ENCODE measurements at places on chromosomes 2 and 18.
A peak's percentile ranks its signal among the peaks of the same experiment; 100 is the strongest.

- no peak for DNase-seq
Observed at GRCh38 chr2:176976736-176977685, 235.6 kb upstream of the HNRNPA3 start.

- DNase-seq, result no peak
Observed at GRCh38 chr2:220969348-220969747, 602.8 kb downstream of the EPHA4 start.

DNA sequence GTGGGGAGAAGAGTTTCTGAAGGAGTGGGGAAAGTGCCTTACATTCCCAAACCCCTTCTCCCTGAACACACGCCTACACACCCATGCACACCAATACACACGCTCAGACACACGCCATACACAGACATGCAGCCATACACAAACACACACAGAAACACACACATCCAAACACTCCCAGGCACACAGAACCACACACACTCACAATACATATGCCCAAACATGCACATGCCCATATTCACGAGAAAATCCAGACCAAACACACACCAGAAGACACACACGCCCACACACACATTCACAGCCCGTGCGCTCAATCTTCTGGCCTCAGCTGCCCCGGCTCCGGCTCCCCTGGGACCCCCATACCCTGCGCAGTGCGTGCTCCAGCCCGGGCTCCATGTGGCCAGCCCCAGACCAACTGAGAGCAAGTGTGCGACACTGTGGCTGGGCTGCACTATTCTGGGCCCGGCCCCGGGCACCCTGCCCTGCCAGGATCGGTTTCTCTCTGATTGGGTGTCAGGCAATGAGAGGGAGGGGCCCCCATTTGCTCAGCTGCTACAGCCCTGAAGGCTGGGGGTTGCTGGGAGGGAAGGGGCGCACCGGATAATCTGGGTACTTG, at the start of gene PRKAG3:
PRKAG3 (minus strand) TSS at position 426 of the 613 bp plus-strand sequence.
- no peak for DNase-seq

DNA sequence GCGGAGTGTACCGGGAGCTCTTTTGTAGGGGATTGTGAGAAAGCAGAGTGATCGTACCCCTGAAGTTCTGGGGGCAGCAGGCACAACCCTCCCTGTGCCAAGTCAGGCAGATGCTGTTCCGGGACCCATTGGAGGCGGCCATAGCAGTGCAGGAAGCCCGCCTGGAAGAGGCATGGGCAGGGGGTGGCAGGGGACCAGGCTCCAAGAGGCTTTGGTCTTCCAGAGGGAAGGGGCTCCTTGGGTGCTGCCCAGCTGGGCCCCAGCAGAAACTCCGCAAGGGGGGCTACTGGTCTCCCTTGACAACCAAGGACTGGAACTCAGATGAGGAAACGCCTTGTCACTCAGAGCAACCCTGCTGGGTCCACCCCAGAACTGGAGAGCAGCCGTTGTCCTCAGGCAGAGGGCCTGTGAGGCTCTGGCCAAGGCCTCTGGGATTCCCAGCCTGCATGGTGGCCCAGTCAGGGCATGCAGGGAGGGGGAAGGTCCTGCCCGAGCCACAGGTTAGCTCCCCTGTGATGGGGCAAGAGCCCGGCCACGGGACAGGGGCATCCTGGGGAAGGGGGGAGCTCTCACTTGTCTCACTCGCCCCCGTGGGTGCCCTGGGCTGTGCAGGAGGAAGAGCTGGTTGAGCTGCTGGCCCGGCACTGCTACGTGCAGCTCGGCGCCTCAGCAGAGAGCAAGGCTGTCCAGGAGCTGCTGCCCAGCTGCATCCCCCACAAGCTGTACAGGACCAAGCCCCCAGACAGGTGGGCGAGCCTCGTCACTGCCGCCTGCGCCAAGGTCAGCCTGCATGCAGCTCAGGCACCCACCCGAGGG, 21.0 kb upstream of the GPR17 start:
- DNase-seq, result no peak

DNA sequence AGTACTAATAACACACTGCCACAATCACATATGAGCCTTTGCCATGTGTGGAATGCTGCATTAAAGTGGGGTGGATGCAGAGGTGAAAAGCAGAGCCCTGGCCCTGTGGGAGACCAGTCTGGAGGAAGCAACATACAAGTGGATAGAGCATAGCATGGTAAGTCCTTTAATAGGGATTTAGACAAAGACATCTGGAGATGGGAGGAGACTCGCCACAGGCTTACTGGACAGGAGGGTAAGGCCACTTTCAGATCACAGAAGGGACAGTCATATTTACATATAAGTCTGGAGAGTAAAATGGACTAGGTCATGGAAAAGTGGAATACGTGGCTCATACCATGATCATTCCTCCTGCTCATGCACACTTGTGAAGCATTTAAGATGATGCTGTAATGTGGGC, 84.3 kb downstream of the PPP1R1C start:
- no peak for DNase-seq

DNA sequence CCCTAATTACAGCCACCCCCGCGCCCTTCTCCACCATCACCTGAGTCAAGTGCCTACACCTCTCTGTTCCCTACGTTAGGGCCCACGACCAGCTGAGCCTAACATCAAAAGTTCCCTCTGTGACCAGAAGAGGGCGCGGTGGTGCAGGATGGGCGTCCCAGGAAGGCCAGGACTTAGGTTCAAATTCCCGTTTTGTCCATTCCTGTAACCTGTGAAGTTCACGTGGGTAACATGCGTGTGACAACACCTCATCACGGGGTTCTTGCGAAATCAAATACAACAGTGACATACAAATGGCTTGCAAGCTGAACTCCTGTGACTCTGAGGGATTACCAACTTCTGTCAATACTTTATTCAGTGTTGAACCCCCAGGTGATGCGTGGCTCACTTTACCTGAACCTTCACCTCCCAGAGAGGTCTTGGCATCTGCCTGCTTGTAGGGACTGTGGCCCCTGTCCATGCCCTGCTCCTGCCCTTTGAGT, 207.9 kb downstream of the ARL4C start:
- DNase-seq, result no peak

- no peak for DNase-seq
Observed at GRCh38 chr18:70028734-70029133, 81.1 kb upstream of the CD226 start.

- no peak for DNase-seq
Observed at GRCh38 chr18:46678785-46679399, 21.9 kb upstream of the LOXHD1 start.

DNA sequence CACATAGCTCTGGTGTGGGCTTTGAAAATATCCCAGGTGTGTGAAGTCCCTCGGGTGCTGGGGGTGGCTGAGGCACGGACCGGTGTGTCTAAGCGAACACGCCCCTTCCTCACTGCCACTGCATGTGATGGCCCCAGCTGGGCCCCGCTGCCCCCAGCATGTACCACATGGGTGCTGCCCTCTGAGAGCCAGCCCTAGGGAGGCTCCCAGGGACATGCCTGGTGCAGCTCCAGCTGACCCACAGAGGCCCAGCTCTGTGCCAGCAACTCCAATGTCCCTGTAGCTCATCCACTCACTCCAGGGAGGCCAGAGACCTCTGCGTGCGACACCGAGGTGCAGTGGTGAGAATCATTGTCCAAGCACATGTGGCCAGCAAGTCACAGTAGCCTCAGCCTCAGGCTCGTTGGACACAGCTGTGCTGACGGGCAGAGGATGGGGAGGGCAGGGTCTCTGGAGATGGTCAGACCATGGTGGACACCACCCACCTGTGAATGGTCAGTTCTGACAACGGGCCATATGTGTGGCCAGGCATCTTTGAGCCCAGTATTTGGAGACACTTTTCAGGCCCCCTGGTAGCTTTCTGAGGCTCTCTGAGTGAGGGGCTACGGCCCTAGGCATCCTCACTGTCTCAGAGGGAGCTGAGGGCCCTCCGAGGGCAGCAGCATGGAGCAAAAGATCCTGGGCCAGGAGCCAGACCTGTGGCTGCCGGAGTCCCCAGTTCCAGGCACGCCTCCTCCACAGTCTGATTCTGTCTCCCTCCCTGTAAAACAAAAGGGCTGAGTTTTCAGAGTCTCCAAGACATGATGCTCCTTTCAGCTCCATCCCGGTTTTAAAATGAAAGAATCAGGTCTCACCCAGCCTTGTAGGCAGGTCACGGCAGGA, 220.7 kb downstream of the NDUFA10 start:
- DNase-seq, result no peak

DNA sequence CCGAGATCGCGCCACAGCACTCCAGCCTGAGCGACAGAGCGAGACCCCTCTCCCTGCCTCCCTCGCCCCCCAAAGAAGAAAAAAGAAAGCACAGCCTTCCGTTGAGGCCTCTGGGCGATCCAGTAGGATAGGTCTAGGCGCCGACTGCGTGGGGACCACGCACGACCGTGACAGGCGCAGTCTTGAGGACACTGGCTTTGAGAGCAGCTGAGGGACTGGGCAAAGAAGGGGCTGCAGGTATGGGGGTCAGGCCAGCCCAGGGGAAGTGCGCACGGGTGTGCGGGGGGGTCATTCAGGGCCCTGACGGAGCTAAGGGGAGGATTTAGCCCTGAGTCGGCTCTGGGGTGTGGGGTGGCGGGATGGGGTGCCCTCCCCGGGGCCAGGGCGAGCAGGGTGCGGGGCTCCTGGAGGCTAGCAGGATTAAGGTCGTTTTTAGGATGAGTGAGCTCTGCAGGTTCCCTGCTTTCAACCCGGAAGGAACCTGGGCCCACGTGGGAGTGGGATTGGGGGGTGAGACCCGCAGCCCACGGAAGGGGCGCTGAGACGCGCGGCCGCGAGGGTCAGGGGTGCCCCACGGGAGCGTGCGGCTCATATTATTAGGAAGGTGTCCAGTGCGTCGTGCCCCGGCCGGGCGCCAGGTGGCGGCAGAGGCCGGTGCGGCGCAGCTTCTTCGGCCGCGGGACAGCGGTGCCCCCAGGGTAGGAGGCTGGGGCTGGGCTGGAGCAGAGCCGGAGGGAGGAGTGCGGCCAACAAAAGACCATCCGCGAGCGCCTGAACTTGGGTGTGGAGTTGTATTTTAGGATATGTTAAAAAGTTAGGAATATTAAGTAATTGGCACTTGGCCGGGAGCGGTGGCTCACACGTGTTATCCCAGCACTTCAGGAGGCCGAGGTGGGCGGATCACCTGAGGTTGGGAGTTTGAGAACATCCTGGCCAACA, 20.5 kb upstream of the ZNF236 start:
- no peak for DNase-seq

- DNase-seq, result no peak
Observed at GRCh38 chr2:237359518-237359840, 54.5 kb downstream of the COL6A3 start.

DNA sequence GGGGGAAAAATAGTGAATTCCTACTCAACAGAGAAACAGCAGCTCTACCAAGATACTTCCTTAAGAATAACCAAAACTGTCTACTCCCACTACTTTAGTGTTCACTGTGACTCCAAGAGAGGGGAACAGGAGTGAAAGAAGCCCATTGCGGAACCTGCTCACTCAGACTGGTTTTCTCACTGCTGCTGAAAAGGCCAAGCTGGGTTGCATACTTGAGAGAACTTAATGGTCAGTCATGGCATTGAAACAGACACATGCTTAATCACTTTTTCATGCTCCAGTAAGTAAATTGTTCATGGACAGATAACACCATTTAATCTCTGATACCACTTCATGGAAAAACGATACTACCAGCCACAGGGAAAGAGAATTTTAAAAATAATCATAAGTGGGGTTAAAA, 35.7 kb upstream of the SLC8A1 start:
- DNase-seq, result no peak

- peak; percentile 49 for DNase-seq
Observed at GRCh38 chr2:35973737-35974132, 381.8 kb upstream of the CRIM1 start.

GRCh38 chr2:55418512-55419232, 984 bp downstream of the CCDC88A start:
- no peak for DNase-seq

DNA sequence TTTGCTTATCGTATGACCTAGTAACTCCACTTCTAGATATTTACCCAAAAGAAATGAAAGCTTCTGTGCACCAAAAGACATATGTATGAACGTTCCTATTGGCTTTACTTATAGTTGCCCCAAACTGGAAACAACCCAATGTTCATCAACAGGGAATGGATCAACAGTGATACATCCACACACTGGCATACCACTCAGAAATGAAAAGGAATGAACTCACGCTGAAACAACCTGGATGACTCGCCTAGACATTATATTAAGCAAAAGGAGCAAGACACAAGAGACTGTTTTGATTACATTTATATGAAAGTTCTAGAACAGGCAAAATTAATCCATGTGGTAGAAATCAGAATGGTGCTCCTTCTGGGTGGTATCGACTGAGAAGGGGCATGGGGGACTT, 18.9 kb downstream of the ADRA2B start:
- DNase-seq, result no peak

GRCh38 chr2:155070489-155070888, 372.0 kb downstream of the KCNJ3 start:
- no peak for DNase-seq

GRCh38 chr2:187404431-187405110, 43.5 kb downstream of the CALCRL start:
- no peak for DNase-seq

DNA sequence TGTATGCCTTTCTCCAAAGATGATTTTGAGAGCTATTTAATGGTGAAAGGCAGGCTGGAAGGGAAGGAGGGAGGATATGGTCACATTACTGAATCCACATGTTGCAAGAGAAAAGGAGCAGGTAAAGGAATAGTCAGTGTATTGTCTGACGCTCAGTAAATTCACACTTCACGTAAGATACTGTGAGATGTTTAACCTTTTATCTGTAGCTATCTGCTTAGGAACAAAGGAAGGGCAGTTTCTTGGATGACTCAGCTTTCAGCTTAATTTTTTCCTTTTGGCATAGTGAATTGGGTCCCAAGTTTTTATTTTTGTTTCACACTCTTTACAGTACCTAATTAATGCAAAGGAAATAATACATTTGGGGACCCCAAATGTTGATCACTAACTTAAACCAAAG, 96.2 kb downstream of the PMS1 start:
- no peak for DNase-seq

DNA sequence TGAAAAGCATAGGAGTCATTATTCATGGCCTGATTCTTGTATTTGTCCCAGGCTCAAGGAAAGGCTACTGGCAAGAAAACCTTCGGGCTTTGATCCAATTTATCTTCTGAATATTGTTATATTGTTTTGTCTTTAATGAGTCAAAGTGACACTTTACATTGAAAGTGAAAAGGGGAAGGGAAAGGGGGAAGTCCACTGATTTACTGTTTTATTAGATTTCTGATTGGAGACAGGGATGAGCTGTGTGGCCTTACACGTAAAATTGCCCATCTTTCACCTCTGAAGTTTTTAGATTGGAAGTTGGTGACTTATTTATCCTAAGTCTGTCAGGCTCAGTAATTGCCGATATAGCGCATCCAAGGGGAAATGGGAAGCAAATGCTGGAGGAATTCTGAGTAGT, 843.8 kb upstream of the LRRTM1 start:
- no peak for DNase-seq
